Hepatocyte (in vitro differentiated cells): ENCODE measurements at places on chromosomes 3 and 15. TPM values are rescaled to one million over a fixed set of nuclear protein-coding genes. Genes with fewer than 3 reads are reported as not detected.

- no peak for DNase-seq
Measured at GRCh38 chr3:88291486-88291885, 141.7 kb downstream of the C3orf38 start.

The ZNF660 gene
- 4.5 and 9.8 TPM in 2 replicates for total RNA-seq

The ZNF197 gene
- 17.1 and 17.5 TPM in 2 replicates for total RNA-seq

The STAB1 gene
- 4.0 and 4.6 TPM in 2 replicates for total RNA-seq

DNA sequence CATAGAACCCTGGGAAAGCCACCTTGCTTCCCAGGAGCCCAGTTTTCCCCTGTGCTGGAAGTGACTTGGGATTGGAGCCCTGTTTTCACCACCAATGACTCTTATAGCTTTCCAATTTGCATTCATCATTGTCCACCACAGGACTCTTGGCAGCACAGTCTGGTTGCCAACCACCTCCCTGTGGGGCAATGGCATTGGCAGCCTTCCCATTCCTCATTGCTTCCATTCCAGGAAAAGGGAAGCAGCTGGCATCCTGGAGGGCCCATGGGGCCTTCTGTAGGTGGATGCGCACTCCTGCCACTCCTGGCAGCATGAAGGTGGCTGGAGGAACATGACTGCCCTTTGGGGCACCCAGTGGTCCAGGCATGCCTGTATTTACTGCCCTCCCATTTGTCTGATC lies 57.7 kb downstream of the FEM1B start:
- no peak for DNase-seq

DNA sequence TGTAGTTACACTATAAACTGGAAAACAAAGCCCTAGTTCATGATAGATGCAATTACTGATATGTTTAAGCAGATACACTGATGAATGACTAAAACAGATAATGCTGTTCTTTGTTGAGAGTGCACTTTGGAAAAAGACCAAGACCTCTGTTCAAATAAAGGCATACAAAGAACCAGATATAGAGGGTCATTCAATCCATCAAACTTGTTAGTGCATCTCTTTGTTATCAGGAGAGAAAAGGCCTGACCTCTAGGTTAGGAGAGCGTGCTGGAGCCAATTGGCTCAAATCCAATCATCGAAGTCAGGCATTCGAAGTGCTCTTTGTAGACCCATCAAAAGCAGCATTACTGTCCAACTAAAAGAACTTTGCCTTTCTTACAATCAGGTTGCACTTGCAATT lies 124.2 kb downstream of the TFG start:
- DNase-seq: no peak

The GREM1 gene
- 4.5 and 5.7 TPM in 2 replicates for total RNA-seq

DNA sequence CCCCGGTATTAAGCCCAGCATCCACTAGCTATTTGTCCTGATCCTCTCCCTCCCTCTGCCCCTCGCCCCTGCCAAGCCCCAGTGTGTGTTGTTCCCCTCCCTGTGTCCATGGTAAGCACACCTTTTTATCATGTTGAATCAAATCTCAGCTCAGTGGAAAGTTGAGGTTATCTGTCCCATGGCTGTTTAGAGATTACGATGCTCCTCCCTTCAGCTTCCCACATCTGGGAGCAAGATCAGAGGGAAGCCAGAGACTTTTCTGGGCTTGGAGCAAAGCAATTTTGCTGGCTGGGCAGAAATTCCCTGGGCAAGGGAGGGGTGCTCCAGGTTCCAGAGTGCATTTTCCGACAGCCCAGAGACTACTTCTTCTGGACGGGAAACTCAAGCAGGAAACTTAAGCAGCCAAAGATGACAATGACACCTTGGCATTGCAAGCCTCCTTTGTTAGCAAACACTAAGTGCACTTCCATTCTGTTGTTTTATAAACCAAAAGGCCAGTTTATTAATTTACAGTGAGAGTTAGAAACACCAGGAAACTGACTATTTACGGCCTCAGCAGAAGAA lies 104.5 kb downstream of the MESD start:
- DNase-seq: no peak

The CCR8 gene
- not detected in 2 replicates for total RNA-seq

DNA sequence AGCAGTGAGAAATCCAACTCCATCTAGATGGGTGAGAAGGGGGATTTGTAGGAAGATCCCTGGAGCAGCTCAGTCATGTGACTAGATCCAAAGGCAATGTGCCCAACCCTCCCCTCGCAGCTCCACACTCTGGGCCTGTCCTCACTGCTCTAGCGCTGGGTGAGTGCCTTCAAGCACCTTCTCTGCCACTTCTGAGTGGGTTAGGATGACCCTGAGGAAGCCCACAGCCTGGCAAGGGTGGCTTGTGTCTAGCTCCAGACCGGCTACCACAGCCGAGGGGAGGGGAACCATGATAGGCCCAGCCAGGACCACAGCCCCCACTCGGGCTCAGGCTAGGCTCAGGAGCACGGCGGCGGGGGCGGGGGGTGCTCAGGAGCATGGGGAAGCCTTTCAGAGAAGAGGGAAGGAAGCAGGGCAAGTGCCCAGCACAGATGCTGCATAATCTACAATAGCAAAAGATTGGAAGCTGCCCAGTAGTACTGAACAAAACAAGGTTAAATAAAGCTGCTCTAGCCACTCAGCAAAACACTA lies 1.7 kb downstream of the SPATA12 start:
- no peak for DNase-seq

The TMCO5A gene
- total RNA-seq: not detected in 2 replicates

- no peak for DNase-seq
Measured at GRCh38 chr15:69140306-69140705, 20.1 kb upstream of the GLCE start.

The WNT7A gene
- 0.13 and 0.28 TPM in 2 replicates for total RNA-seq

GRCh38 chr3:121786485-121786884 lies 36.9 kb upstream of the GOLGB1 start:
- DNase-seq: no peak

GRCh38 chr15:89647191-89647851 lies 7.9 kb downstream of the KIF7 start:
- DNase-seq: peak; percentile 79

- no peak for DNase-seq
Measured at GRCh38 chr3:151946606-151947005, 73.2 kb downstream of the SUCNR1 start.

- no peak for DNase-seq
Measured at GRCh38 chr3:194991338-194991654, 279.7 kb downstream of the XXYLT1 start.

The SERPINI2 gene
- not detected in 2 replicates for total RNA-seq

- no peak for DNase-seq
Measured at GRCh38 chr15:26201177-26201858, 338.2 kb upstream of the ATP10A start.

- DNase-seq: no peak
Measured at GRCh38 chr3:194998417-194998816, 272.5 kb downstream of the XXYLT1 start.

The DNAJB8 gene
- total RNA-seq: not detected in 2 replicates

- no peak for DNase-seq
Measured at GRCh38 chr3:122727766-122728165, 47.1 kb downstream of the PARP14 start.

- DNase-seq: no peak
Measured at GRCh38 chr3:185115371-185115770, 37.5 kb downstream of the C3orf70 start.

- DNase-seq: no peak
Measured at GRCh38 chr3:17994167-17994566, 251.7 kb upstream of the TBC1D5 start.

- DNase-seq: peak; percentile 11
Measured at GRCh38 chr3:156643729-156644389, 30.5 kb upstream of the TIPARP start.

DNA sequence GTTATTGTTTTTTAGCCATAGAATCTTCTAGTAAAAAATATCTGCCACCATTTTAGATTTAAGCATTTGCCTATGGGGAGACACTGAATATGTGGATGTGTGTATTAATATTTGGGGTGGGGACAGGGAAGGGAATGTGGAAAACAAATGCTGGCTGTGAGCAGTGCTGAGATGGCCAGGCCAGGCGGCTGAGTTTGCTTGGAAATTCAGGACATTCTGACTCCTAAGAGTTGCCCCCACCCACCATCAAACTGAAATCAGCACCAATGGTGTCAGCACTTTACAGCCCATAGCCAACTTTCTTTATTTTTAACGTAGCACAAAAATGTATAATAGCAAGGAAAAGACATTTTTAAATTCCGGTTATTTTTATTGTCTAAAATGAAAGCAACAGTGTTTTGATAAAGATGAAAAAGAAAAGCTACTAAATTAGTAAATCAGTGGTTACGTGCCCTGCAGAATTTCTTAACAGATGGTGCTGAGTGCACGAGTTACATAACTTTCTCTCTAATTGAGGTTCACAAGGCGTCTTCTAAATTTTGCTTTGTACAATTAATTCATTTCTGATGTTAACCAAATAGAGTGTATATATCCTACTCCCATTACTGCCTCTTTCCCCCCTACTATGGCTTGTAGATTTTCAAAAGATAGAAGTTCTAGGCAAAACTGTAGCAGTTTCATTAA lies 34.0 kb downstream of the B3GALNT1 start:
- no peak for DNase-seq

GRCh38 chr15:94968133-94968532 lies 736.8 kb downstream of the MCTP2 start:
- DNase-seq: no peak

The FAM219B gene
- 36.9 and 45.9 TPM in 2 replicates for total RNA-seq

- no peak for DNase-seq
Measured at GRCh38 chr3:40321818-40322217, 12.3 kb downstream of the EIF1B start.

DNA sequence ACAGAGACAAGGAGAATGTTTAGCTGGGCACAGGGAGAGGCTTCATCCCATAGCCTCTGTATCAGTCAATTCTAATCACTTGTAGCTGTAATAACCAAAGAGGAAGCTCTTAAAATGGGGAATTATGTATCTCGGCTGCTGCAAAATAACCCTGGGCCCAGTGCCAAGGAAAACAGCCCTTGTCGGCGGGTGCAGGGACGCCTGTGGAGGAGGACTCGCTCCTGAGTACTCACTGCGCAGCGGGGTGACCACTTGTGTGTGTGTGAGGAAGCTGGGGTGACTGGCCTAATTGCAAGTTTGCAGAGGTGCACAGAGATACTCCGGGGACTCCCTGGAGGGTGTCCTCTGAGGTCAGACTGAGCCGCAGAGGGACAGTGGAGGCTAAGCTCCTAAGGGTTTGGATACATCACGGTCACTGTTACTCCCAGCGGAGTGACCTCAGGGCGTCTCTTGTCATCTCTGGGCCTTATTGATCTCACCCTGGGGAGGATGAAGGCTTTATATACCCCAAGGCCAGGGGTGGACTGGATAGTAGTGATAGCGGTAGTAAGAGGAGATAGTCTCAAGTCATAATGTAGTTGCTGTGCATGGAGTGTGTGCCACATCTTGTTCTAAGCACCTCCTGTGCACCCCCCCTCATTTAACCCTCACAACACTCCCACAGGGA lies 37.2 kb downstream of the SLC6A6 start:
- no peak for DNase-seq

The HGD gene
- 48.3 and 64.6 TPM in 2 replicates for total RNA-seq

The ACAD9 gene
- 26.0 and 33.8 TPM in 2 replicates for total RNA-seq

The VIPR1 gene
- 12.2 and 19.2 TPM in 2 replicates for total RNA-seq

The IL17RD gene
- 6.2 and 6.7 TPM in 2 replicates for total RNA-seq

DNA sequence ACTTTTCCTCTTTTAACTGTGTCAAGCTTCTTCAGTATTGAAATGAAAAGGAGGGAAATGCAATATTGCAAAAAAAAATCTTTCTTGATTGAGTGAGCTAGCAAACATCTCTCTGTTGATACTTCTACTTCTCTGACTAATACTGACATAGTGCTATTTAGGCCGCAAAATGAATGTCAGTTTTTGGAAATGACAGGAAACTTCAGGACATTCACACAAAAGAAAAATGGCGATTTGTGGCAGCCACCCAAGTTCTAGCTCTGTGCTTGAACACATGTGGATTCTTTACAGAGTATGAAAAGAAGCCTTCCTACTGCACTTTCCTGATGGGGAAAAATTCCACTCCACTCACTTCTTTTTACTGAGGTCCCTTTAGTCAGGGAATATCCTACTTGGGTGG lies 486.8 kb upstream of the ALCAM start:
- DNase-seq: no peak

The CCR9 gene
- total RNA-seq: 0.20 and 0.44 TPM in 2 replicates

DNA sequence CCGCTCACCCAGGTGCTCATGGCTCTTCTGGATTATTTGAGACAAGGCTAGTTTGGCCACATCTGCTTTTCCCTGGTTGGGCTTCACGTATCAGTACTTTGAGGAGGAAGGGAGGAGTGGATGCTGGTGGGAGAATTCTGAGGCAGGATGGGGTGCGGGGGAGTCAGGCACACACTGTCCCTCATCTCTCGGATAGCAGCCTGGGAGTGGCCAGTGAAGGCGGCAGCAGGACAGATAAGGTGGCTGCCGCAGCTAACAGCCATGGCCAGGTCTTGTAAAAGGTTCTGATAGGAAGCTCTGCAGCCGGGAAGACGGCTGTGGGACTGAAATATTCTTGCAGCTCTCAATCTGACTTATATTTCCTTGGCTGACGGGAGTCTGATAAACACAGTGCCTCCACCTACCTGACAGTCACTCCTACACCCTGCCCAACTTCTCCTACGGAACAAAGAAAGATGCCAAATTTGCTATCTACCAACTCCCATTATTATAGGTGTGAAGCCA lies 87.3 kb downstream of the MESD start:
- no peak for DNase-seq

The CPNE9 gene
- total RNA-seq: not detected in 2 replicates

The NEK10 gene
- 2.0 and 2.3 TPM in 2 replicates for total RNA-seq

- no peak for DNase-seq
Measured at GRCh38 chr15:31336593-31337295, 10.1 kb downstream of the KLF13 start.

DNA sequence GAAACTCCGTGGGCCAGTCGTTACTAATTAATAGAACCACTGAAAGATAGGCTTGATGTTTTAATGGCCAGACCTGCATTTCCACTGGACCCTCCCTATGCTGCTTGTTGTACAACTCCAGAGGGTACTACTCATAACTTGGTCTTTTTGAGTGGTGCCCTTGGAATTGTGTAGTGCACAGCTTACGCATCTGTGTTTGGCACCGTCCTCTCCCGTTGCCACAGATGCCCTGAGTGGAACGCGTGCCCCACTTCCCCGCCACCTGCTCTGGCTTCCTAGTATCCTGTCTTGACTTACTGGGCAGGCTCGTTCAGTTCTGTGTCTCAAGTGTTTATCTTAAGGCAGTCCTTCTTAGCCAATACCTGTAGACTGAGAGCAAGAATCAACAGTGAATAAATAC lies 78.7 kb downstream of the USP13 start:
- DNase-seq: no peak

The CPLX3 gene
- total RNA-seq: not detected in 2 replicates

GRCh38 chr15:45635191-45635638 lies 386 bp downstream of the SQOR start:
- DNase-seq: peak; percentile 78

The VGLL3 gene
- total RNA-seq: 18.7 and 22.2 TPM in 2 replicates
